ENCODE measurements at places on chromosomes 7 and 10.

- DNase-seq = peak; percentile 49
Measured at GRCh38 chr7:100102950-100103840, 1.8 kb downstream of the AP4M1 start.

- DNase-seq = no peak
Measured at GRCh38 chr10:59229441-59229840, 53.0 kb downstream of the PHYHIPL start.

DNA sequence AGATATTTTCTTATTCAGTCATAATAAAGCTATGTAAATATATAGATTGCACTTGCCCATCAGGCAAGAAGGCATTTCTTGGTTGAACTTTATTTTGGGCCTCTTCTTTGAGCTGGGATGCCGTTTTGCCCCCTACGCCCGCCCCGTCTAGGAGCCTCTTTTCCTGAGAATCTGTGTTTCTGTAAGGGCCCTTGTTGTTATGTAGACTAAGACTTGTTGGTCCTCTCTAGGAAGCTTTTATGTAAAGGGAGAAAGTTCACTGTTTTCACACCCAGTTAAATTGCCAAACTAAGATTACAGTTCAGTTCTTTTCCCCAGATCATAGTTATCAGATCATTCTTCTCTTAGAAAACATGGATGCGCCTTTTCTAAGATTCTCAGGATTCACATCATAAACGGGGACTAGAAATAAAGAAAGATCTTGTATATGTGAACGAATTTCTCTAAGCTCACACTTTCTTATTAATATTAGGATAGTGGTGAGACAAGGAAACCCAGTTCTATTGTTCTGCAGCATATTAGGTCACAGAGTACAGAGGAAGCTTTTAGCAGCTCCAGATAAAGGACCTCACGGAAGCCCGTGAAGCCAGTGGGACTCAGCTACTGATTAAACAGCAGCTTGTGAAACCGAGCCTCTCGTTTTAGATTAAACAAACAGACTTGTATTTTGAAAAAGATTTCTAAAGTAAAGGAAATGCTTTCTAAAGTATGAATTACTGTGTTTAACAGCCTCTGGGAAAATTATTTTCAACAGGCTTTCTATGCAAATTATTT lies 3.8 kb downstream of the LMTK2 start:
- no peak for DNase-seq

DNA sequence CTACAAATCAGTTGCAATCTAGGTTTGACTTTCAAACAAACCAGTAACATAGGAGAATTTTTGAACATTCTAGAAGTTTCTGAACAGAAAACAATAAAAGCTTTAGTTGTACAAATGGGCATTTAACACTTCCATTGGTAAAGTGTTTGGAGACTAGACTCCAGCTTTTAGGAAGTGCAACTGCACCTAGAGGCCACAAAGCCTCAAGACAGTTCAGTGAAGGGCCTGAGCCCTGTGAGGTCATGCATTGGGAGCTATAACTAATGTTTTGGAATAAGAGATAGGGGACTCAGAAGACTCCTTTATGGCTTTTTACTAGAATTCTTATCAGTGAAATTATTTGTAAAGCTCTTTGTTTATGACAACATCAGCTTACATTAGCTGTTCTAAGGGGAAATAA lies 3.0 kb upstream of the EPHB6 start:
- no peak for DNase-seq

DNA sequence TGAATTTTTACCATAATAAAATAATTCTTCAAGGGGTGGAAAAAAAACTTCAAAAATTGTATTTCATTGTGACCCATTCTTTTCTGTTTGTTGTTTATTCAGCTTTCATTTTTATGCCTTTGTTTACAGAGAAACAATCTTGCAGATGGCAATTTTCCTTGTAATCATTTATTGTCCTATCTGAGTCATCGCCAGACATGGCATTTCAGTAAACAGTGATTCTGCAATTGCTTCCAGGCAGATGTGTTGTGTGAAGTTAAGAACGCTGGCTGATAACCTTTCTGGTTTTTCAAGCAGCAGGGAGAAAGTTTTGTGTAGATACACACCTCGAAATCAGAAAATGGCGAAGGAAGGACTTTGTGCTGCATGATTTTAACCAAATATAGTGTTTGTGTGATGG lies 80.7 kb upstream of the RPA3 start:
- no peak for DNase-seq

DNA sequence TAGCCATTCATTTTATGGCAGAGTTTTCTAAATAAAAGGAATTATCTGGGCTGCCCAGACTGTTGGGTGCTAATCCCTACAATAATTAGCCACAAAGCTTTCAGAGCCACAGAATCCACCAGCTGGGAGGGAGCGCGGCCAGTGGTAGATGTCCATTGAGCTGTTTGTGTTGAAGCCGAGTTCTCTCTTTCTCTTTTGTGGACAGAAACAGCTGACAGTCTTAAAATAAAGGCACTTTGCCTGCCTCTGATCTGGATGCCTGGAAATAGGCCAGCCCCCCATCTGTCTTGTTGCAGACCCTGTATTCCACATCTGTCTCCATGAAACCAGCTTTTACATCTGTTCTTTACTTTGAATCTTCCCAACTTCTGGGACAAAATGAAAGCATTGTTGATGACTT lies 66.1 kb downstream of the MTPN start:
- no peak for DNase-seq

DNA sequence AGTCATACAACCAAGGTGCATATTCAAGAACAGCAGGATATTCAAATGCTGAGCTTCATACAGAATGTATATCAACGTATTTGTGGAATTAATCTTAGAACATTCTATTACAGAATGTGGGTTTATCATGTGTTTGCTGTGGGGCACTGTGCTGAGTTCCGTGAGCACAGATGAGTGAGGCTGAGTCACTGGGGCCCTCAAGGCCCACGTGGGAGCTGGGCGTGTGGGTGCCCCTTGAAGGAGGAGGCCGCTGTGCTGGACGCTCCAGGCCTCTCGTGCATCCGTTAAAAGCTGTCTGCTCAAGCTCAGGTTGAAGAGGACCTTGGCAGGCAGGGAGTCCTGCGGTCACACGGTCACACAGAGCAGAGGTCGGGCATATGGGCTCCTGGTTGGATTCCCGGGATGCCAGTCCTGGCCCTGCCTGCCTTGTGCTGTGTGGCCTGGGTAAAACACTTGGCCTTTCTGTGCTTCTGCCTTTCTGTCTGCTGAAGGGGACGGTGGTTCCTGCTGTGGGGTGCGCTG lies 70.1 kb downstream of the GLRX3 start:
- no peak for DNase-seq

DNA sequence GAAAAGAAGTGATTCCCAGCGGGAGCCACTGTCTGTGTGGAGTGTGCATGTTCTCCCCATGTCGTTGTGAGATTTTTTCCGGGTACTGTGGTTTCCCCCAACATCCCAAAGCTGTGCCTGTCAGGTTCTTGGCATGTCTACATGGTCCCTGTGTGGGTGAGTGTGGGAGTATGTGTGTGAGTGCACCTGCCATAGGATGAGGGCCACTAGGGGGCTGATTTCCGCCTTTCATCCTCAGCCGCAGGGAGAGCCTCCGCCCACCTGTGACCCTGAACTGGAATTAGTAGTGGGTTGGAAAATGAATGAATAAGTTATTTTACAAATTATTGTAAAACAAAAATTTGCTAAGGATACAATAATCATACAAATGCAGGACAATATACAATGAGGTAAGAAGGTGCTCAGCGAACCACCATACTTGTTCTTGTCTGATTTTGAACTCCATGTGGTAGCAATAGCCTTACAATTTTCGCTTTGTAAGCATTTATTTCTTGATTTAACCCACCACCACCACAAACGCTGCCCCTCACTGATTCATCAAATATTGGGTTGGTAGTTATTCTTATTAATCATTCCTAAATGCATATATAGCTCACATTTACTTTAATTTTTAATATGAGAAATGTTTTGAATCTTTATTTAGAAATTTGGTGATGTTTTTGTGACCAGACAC lies 641.2 kb upstream of the VSTM2A start:
- DNase-seq = no peak

DNA sequence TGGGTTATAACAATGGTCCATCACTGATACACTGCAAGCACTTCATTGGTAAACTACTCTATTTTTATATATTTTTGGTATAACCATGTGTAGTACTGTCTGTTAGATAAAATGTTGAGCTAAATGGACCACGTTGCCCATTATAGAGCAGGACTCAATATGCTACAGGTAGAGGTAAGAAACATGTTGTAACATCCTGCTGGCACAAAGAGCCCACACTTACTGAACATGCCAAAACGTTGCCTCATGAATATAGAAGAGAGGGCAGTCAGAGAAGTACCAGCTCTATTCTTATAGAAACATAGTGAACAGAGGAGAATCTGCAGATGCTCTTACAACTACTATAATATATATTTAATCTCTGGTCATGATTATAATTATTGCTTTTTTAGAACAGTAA lies 18.4 kb upstream of the MET start:
- DNase-seq = no peak

- no peak for DNase-seq
Measured at GRCh38 chr7:43758029-43758821, at the start of gene BLVRA. Gene BLVRA (plus strand): TSS chr7:43758680. CDS start chr7:43771159, 12,479 bp downstream.

- no peak for DNase-seq
Measured at GRCh38 chr10:125687507-125688185, 4.7 kb upstream of the TEX36 start.

DNA sequence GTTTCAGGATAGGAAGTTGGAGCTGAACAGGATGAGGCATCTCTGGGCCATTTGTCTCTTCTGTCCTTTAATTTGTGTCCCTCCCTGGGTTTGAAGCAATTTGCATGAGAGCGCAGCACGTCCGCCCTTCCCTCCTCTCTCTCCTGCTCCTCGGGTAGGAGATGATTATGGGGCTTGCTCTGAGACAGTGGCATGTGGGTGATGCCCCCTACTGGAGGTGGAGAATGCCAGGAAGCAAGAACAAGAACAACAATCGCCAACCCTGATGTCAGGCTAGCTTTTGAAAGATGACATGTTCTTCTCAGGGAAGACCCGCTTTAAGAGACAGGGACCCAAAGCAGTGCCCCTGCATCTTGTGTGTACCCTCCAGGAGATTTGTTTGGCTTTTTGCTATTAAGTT lies 63.9 kb upstream of the LOXL4 start:
- no peak for DNase-seq

DNA sequence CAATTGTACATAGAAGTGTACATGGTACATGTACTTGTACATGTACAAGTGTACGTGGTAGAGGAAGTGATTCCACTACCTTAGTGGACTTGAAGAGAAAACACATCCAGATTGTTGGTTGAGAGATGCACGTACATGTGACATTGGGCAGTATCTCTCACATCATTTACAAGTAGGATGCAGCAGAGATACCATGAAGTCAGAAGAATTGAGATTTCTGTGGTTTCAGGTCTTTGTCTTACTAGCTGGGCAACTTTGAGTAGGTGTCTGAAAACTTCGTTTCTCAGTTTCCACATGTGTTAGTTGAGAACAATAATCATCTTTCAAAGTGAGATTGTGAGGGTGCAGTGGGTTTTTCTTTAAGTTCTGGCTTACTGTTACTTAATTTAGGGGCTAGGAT lies 21.5 kb downstream of the CLDN12 start:
- DNase-seq = no peak

DNA sequence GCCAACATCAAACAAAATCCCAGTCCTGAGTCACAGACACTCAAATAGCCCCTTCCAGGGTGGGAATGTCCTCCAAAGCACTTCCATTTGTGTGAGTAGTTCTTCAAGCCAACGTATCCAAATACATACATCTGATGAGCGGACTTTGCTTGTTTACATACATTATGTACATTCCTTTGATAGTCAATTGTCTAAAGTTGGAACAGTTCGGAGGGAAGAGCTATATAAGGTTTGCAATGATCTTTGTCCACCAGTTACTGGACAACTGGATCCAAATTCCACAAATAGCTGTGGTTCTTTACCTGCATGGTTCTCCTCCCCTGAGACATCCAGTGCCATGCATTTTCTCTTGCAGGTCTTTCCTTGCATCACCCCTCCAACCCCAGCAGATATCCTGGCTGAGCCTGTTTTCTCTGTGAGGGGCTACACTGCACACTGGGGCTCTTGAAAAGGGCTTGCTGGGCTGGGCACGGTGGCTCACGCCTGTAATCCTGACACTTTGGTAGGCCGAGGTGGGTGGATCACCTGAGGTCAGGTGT lies 4.7 kb upstream of the MGMT start:
- DNase-seq = no peak

- DNase-seq = no peak
Measured at GRCh38 chr10:103186128-103186527, 6.9 kb downstream of the NT5C2 start.

DNA sequence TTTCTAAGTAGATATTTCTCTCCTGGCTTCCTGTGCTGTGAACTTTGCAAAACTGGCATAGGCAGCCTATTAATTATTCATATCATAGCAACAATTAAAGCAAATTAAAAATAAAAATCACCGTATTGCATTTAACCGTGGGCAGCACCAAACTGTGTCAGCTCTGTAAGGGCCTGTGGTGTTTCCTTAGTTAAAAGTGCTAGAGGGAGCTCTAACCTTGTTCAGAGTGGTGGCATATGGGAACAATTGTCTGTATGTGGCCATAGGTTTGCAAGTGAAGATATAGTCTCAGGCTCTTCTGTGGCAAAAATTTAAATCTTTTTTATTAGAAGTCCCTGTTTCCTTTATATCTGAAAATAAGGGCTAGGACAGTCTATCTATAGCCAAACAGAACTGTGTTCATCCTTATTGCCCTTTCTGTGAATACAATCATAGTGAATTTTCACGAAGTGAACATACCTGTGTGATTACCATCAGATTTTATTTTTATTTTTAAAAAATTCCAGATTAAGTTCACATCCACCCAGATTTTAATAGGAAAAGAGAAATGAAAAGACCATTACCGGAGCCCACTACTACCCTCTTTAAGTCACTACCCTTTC lies 92.6 kb downstream of the POLL start:
- no peak for DNase-seq

DNA sequence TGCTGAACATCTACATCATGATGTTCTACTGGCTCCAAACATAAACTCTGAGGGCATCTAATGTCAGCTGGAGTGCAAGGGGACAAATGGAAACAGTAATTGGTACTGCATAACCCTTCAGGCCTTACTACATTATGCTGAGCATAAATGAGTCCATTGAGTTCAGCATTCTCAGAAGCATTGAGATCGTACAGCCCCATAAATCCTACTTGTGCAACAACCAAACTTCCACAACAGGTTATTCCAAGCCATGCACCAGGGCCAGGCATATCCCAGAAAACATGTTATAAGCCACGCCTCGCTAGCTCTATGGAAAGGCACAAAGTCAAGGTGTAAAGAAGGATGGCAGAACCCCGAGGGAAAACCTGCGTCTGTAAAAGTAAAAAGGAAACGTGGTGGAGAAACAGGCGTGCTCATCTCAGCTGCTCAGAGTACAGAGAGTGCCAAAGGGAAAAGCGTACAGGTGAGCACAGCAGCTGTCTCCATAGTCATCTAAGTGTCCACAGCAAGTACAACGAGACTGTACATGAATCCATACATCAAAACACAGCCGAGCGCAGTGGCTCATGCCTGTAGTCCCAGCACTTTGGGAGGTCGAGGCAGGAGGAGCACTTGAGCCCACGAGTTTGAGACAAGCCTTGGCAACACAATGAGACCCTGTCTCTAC lies 124.6 kb downstream of the PARD3 start:
- DNase-seq = no peak

DNA sequence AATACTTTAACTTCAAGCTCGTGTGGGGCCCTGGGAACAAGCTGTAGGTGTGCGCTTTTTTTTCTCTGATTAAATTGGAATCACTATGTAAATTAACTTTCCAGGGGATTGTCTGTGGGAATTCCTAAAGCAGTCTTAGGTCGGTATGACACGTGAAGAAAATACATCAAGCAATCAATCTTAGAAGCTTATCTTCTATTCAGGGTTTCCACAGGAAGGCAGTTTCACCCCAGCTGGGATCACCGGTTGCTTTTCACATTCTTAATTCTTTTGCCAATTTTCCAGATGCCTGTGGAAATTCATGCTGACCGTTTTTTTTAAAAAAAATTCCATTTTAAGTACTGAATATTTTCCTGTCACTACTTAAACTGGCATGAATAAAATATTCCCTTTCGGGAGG lies 41.9 kb downstream of the CAMK1D start:
- DNase-seq = no peak
